Aorta (tissue), 5 donors: ENCODE measurements at places on chromosomes 6 and 20. TPM values are rescaled to one million over a fixed set of nuclear protein-coding genes. Genes with fewer than 3 reads are reported as not detected.

Gene CNR1
- total RNA-seq: 12.2 TPM

- no peaks in the 10 kb centered on the region for H3K4me1 ChIP-seq
- no peak overlapping the region for H3K4me3 ChIP-seq
- no peak for DNase-seq
- H3K27me3 ChIP-seq: peaks cover 3% of the 10 kb centered on the region
These were observed 205.5 kb downstream of the ZNF217 start for GRCh38 chr20:53387983-53388675.

DNA sequence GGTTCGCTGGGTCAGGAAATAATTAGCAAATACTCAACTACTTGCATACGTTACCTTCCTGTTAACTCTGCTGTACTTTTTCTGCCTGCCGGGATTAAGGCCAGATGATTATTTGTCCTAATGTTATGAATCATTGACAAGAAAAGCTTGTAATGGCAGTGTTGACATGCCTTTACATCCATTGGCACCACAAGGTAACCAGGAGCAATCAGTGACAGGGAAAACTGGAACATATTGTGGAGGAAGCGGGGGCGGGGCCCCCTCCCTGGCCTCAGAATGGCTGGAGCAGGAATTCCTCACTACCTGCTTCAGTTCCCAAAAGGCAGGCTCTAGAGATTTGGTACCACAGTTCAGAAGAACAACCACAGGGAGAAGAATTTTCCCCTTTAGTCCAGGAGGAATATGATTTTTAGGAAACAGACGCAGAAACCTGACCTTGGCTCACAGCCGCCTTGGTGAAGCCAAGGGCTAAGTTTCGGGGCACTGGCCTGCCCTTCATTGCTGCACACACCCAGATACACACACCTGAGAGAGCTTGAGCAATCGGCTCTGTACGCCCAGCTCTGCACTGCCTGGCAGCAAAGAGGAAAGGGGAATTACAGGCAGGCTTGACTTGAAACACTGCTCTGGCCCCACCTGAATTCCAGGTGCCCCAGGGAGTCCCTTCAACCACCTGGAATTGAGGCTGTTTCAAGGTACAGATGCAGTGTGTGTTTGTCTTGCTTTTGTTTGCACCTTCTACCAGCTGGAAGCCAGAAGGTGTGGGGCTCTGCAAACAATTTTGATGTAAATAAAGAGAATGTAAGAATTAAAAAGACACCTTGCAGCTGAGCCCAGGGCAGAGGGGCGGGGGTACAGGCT, 89.8 kb downstream of the MYB start:
- no peak overlapping the region for H3K27ac ChIP-seq
- no peaks in the 10 kb centered on the region for H3K36me3 ChIP-seq
- H3K4me3 ChIP-seq: no peak overlapping the region
- H3K27me3 ChIP-seq: no peaks in the 10 kb centered on the region
- DNase-seq: no peak

GRCh38 chr20:56893226-56893917, 264.3 kb downstream of the TFAP2C start:
- H3K27me3 ChIP-seq: no peaks in the 10 kb centered on the region
- H3K27ac ChIP-seq: no peak overlapping the region
- no peak overlapping the region for H3K4me3 ChIP-seq

DNA sequence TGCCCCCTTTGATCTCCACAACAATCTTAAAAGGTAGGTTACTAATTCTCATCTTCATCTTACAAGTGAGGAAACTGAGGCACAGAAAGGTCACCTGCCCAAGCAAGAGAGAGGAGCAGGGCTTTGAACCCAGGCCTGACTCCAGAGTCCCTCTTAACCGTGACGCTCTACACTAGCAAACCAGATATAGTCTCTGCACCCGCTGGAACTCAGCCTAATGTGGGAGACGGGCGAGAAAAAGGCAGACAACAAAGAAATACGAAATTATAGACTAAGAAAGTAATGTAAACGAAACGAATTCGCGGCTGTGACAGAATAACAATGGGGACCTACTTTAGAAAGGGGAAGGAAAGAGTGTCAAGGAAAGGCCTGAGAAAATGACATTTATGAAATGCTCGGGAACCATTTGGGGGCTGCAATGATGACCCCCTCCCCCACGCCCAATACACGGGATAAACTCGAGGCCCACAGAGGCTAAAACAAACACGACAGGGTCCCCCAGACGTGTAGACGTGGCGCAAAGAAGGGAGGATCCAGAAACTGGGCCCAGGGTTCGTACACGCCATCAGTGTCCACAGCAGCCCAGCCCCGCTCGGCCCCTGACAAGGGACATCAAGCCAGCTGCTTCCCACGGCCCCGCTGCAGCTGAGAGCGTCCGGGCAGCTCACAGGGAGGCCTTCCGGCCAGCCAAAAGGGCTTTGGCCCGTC, 637 bp downstream of the TRPC4AP start:
- no peaks in the 10 kb centered on the region for H3K36me3 ChIP-seq
- no peak for DNase-seq
- peak overlapping the region; percentile 90 for H3K4me3 ChIP-seq
- H3K27me3 ChIP-seq: no peaks in the 10 kb centered on the region
- no peaks in the 10 kb centered on the region for H3K4me1 ChIP-seq

Gene SPATS1
- not detected for total RNA-seq

- DNase-seq: no peak
- H3K4me1 ChIP-seq: no peaks in the 10 kb centered on the region
- H3K27me3 ChIP-seq: no peaks in the 10 kb centered on the region
- H3K27ac ChIP-seq: no peak overlapping the region
- no peak overlapping the region for H3K4me3 ChIP-seq
These were observed 10.4 kb downstream of the KCNS1 start for GRCh38 chr20:45090481-45090880.

Gene NOX3
- not detected for total RNA-seq

DNA sequence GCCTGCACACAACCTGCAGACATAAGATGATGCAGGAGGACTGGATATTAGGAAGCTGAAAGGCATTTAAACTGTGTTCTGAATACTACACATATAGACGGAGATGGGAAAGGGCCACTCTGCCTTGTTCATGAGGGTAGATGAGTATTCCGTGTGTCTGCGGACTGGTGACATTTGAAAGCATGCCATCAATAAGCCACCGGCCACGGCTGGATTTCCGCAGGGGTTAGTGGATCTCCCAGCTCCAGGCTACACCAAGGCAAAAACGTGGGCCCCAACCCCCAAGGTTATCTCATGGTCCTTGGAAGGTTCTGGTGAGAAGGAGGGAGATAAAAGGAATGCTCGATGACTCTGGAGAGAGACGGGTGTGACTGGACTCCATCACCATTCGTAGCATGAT, 78.6 kb upstream of the THBS2 start:
- H3K27ac ChIP-seq: no peak overlapping the region
- H3K36me3 ChIP-seq: no peaks in the 10 kb centered on the region
- no peaks in the 10 kb centered on the region for H3K27me3 ChIP-seq
- DNase-seq: no peak
- no peaks in the 10 kb centered on the region for H3K4me1 ChIP-seq
- H3K4me3 ChIP-seq: no peak overlapping the region

Gene TM9SF4
- total RNA-seq: 35.8 TPM

DNA sequence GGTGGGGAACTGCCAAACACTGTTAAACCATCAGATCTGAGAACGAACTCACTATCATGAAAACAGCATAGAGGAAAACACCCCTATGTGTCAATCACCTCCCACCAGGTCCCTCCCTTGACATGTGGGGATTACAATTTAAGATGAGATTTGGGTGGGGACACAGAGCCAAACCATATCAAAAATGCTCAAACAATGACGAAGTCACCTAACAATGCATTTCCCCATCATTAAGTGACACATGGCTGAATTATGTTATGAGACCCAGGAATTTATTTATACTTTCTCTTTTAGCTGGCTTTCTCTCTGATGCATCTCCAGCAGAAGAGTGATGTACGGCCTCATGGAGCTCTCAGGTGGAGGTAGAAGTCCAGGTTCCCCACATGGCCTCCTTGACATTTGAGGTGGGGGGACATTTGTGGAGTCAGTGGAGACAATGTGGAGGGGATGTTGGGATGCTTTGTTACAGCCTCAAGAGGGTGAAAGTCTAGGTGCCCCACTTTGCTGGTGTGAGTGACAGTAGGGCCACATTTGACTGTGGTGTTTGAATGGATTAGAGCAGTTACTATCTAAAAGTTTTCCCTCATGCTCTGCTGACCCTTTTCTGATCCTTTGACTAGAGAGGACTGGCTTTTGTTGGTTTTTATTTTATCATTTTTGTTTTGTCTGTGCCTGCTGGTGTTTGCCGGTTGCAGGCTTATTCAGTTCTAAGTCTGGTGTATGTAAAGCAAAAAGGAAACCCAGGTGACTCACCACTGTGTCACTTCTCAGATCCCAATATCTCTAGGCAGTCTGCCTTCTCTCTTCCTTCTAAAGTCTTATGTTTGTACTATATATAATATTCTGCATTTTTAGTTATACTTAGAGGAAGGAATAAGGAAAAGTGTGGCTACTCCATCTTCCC, 18.5 kb upstream of the DCBLD1 start:
- no peak overlapping the region for H3K4me3 ChIP-seq
- H3K27ac ChIP-seq: no peak overlapping the region
- no peaks in the 10 kb centered on the region for H3K36me3 ChIP-seq
- H3K27me3 ChIP-seq: no peaks in the 10 kb centered on the region
- H3K4me1 ChIP-seq: no peaks in the 10 kb centered on the region

DNA sequence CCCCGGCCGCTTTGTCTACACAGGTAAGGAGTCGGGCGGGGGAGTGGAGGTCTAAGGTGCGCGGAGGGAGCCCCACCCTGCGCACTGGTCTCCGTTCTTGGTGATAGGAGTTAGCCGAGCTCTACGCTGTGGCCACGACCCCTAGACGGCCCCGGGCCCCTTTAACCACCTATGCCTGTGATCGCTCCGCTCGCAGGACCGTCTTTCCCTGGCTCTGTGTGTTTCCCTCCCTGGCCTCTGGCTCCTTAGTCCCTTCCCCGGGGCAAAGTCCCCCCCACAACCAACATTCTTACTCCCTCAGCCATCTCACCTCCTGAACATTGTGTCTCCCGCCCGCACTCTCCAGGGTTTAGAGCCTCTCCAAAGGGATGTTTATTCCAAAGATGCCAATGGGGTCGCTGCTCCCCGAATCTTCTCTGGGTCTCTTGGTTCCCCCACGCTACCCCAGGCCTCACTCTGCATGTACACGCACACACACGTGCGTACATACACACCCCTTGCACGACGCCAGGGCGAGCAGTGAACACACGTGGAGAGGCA, 50.4 kb downstream of the CPXM1 start:
- H3K27me3 ChIP-seq: no peaks in the 10 kb centered on the region
- H3K4me3 ChIP-seq: no peak overlapping the region
- H3K36me3 ChIP-seq: no peaks in the 10 kb centered on the region

Gene SLC4A11
- 0.63 TPM for total RNA-seq

DNA sequence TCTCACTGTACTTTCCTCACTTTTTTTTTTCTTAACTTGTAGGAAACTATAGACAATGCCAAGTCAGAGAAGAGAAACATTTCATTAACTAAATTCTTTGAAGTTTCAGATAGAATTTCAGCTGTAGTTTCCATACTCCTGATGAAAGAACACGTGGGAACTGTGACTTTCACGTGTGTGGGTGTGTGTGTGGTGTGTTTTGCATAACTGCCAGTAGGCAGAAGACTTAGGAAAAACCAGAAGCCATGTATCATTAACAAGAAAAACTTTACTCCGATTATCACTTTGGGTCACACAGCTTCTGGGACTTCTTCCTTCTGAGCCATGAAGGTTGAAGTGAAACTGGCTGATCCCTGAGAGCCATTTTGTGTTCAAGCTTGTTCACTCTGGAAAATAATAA, 483.3 kb downstream of the TFAP2B start:
- no peak overlapping the region for H3K27ac ChIP-seq
- H3K27me3 ChIP-seq: no peaks in the 10 kb centered on the region
- no peak overlapping the region for H3K4me3 ChIP-seq
- DNase-seq: no peak

- no peak overlapping the region for H3K4me3 ChIP-seq
- peaks cover 1% of the 10 kb centered on the region for H3K4me1 ChIP-seq
- H3K36me3 ChIP-seq: no peaks in the 10 kb centered on the region
- H3K27ac ChIP-seq: no peak overlapping the region
These were observed 49.7 kb downstream of the TOP1 start for GRCh38 chr20:41078329-41078728.

Gene HCRTR2
- total RNA-seq: not detected

DNA sequence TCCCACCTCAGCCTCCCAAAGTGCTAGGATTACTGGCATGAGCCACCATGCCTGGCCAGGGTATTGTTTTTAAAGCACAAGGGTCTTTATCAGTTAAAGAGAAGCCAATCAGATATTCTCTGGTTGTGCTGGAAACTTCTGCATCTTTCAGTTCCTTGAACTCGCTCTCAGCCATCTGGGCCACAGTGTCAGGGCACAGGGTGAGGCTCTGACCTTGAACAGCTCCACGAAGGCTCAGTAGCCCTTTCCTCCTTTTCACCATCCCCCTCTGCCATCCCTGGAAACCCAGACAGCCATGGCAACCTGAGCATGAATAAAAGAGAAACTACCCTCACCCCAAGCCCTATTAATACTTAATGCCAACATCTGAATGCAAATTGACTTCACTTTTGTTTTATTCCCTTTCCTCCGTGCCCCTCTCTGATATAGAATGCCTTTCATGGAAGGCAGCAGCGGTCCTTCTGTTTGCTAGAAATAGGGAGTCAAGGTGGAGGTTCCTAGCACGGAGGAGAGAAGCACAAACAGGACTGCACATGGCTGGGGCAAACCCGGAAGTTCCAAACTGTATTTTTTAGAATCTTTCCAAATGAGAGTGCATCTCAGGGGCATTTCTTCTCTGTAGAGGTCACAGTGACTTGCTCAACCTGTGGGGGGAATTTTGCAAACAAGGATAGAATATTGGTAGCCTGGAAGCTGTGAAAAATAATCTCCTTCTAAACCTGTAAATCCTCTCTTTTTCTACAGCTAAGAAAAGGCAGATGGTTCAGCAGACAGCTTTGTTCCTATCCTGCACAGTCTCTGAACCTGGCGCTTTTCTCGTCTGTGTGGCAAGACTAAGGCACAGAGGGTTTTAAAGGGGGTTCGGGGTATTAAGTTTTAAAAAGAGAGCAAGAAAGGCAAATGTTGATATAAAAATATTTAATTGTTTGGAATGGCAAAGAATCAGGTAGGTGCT, 176.4 kb upstream of the RREB1 start:
- H3K36me3 ChIP-seq: no peaks in the 10 kb centered on the region
- no peaks in the 10 kb centered on the region for H3K27me3 ChIP-seq
- no peak overlapping the region for H3K4me3 ChIP-seq
- DNase-seq: no peak
- no peak overlapping the region for H3K27ac ChIP-seq

GRCh38 chr6:163776906-163777686, 362.6 kb downstream of the QKI start:
- no peak for DNase-seq
- H3K36me3 ChIP-seq: no peaks in the 10 kb centered on the region
- H3K27me3 ChIP-seq: no peaks in the 10 kb centered on the region

Gene PRL
- total RNA-seq: not detected

GRCh38 chr20:32358883-32359632, 927 bp downstream of the ASXL1 start:
- H3K4me3 ChIP-seq: peak overlapping the region; percentile 89
- DNase-seq: peak; percentile 90
- no peaks in the 10 kb centered on the region for H3K27me3 ChIP-seq
- peak overlapping the region; percentile 87 for H3K27ac ChIP-seq
- no peaks in the 10 kb centered on the region for H3K36me3 ChIP-seq

GRCh38 chr6:44662461-44663121, 275.1 kb downstream of the CDC5L start:
- no peak overlapping the region for H3K4me3 ChIP-seq
- H3K36me3 ChIP-seq: no peaks in the 10 kb centered on the region
- no peaks in the 10 kb centered on the region for H3K4me1 ChIP-seq
- DNase-seq: no peak

GRCh38 chr20:48750941-48751635, 76.7 kb downstream of the PREX1 start:
- no peaks in the 10 kb centered on the region for H3K27me3 ChIP-seq
- peaks cover 2% of the 10 kb centered on the region for H3K36me3 ChIP-seq
- H3K4me1 ChIP-seq: no peaks in the 10 kb centered on the region
- no peak overlapping the region for H3K4me3 ChIP-seq
- DNase-seq: peak; percentile 87
